ENCODE measurements at places on chromosomes 2 and 18.

DNA sequence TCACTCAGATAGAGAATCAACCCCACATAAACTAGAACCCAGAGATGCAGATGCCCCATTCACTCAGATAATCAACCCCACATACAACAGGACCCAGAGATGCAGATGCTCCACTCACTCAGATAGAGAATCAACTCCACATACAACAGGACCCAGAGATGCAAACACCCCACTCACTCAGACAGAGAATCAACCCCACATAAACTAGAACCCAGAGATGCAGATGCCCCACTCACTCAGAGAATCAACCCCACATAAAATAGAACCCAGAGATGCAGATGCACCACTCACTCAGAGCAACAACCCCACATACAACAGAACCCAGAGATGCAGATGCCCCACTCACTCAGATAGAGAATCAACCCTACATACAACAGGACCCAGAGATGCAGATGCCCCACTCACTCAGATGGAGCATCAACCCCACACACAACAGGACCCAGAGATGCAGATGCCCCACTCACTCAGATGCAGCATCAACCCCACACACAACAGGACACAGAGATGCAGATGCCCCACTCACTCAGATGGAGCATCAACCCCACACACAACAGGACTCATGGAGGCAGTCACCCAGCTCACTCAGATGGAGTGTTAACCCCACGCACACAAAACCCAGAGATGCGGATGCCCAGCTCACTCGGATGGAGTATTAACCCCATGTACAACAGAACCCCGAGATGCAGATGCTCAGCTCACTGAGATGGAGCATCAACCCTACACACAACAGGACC, 11.7 kb downstream of the TMEM18 start:
- no peak for DNase-seq

- no peak for DNase-seq
Observed at GRCh38 chr18:6589923-6590322, 139.6 kb upstream of the ARHGAP28 start.

GRCh38 chr2:46914578-46915230, 902 bp downstream of the MCFD2 start:
- no peak for DNase-seq

GRCh38 chr2:10654069-10654468, 35.7 kb downstream of the NOL10 start:
- no peak for DNase-seq

- no peak for DNase-seq
Observed at GRCh38 chr2:10245021-10245420, 57.7 kb upstream of the HPCAL1 start.

GRCh38 chr2:99598441-99598840, 108.6 kb upstream of the REV1 start:
- no peak for DNase-seq

DNA sequence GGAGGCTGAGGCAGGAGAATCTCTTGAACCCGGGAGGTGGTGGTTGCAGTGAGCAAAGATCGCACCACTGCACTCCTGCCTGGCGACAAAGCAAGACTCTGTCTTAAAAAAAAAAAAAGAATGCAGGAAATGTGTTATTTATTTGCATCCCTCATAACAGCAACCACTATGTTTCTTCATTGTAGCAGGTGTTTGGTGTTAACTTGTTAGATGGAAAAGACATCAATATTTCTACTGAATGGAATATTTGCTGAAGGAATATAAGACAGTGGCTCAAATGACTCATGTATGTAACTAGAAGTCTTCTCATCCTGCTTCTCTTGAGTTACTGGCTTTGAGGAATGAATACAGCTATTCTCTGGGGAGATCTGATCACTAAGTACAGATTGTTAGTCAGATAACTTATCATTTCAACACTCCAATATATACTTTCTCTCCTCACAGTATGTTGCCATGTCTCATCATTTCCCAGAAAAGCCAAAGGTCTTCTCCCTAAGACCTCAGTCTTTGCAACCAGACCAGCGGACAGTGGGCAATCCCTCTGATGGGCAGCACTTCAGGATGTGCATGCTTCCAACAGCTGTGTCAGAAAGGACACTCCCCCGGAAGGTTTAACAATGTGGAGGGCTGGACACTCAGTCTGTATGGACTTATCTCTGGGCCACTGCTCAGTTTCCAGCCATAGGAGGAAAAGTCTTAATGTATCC, 104.4 kb upstream of the STK17B start:
- no peak for DNase-seq

DNA sequence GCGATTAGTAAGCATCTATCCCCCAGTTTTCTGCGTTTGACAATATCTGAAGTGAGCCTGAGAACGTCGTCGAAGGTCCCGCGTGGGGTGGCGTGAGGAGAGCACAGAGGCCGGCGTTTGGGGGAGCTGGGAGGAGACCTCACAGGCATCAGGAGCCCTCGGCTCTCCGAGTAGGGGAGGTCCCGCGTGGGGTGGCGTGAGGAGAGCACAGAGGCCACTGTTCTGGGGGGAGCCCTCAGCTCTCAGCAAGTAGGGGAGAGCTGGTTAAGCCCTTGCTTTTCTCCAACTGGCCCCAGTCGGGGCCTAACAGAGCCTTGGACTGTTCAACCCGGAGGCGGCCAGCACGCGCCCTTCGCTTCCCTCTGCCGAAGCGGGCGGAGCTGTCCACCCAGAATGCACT, 134.3 kb downstream of the NFATC1 start:
- no peak for DNase-seq

GRCh38 chr2:102950371-102950946, 188.6 kb downstream of the TMEM182 start:
- DNase-seq = no peak

DNA sequence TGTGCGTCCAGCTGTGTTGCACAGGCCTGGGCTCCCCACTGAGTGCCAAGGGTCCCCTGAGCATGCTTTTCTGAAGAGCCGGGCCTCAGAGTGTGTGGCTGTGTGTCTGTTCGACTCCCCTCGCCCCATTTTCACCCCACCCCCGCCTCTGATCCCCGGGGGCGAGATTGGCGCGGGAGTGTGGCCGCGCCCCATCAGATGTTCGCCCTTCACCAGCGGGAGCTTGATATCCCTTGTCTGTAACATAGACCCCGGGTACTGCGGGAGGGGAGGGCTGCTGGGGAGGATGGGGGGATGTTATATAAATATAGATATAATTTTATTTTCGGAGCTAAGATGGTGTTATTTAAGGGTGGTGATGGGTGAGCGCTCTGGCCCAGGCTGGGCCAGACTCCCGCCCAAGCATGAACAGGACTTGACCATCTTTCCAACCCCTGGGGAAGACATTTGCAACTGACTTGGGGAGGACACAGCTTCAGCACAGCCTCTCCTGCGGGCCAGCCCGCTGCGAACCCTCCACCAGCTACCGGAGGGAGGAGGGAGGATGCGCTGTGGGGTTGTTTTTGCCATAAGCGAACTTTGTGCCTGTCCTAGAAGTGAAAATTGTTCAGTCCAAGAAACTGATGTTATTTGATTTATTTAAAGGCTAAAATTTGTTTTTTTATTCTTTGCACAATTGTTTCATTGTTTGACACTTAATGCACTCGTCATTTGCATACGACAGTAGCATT, 1.5 kb downstream of the RHOB start:
- DNase-seq = no peak

DNA sequence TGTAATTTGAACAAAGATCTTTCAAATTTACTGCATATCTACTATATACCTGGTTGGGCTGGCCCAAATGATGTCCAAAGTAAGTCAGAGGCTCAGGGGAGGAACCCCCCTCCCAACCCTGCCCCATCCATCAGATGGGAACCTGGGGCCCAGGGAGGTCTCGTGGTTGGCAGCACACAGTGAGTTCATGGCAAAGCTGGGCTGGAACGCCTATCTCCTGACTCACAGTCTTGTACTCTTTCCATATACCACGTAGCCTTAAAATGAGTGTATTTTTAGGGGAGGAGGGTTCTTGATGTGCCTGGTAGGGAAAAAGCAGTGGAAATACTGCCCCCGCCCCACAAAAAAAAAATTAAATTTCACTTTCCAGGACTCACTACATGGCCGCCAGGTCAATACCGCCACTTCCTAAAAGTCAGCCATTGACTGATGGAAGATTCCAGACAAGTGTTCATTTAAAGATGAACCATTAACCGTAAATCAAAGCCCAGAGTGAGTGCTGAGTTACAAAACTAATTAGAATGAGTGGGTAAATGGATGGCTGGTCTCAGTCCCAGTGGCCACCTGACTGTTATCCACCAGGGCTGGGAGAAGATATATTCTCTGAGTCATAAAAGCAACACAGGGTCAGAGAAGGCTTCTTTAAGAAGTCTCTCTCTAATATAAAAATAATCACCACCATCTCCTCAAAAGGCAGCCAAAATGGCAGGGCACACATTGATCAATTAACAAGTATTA, 80.5 kb downstream of the ZBTB7C start:
- DNase-seq = no peak

GRCh38 chr2:59233920-59234319, 992.8 kb upstream of the FANCL start:
- no peak for DNase-seq

- no peak for DNase-seq
Observed at GRCh38 chr2:216169087-216169486, 59.9 kb downstream of the XRCC5 start.

- DNase-seq = peak; percentile 25
Observed at GRCh38 chr2:145380436-145381017, 860.6 kb upstream of the ZEB2 start.

GRCh38 chr2:233013027-233013461, at the start of gene NGEF:
Gene NGEF, minus strand, starts transcription at chr2:233013256. Its CDS starts 38,366 bp downstream, at chr2:232974890.
- no peak for DNase-seq

GRCh38 chr2:26072925-26073768, 39.3 kb downstream of the RAB10 start:
- no peak for DNase-seq

DNA sequence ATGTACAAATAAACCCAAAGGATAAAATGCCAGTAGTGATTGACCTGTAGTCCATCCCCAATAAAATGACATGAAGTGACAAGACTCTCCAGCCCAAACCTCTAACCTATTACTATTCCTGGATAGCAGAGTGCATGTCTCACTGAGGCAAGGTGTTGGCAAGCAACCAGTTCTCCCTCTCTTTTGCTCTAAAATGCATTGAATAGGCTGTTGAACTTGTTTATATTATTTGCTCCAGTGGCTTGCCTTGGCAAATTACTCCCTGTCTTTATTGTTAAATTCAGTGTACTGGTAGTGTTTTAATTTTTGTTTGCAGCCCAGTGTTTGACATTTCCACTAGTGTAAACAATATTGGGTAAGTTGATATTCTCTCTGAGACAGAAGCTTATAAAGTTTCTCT, 70.5 kb downstream of the CSRNP3 start:
- peak; percentile 72 for DNase-seq

DNA sequence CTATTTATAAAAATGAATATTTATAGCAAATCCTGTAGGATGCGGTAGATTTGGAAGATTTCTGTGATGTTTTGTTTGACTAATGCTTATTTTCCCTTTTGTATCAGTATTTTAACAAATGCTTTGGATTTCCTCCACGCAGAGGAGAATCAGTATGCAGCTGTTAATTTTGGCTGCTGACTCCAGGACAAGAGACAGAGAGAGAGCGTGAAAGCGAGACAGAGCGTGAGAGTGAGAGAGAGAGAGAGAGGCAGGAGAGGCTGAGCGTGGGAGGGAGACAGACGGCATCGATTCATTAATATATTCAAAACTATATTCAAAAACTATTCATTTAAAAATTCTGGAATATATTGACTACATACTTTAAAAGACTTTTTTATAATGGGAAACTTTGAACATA, 62.5 kb downstream of the RRM2 start:
- DNase-seq = no peak

GRCh38 chr2:182980115-182980514, 58.1 kb downstream of the NCKAP1 start:
- peak; percentile 30 for DNase-seq

GRCh38 chr18:58871514-58872420, 7.1 kb downstream of the ZNF532 start:
- DNase-seq = no peak

DNA sequence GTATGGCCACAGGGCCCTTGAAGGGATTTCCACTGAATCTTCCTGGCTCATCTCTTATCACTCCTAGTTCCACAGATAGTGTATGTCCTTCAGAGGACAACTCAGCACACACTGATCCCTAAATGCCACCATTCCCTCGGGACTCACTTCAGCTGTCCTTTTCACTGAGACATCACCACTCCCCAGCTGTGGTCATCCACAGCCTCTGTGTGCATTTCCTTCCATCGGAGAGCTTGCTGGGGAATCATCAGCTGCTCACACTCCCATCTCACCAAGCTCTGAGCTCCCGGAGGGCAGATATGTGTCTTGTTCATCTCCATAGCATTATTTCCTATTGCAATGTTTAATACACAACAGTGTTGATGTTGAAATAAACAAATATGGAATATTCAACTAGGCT, 759.5 kb downstream of the RNF144A start:
- DNase-seq = no peak

DNA sequence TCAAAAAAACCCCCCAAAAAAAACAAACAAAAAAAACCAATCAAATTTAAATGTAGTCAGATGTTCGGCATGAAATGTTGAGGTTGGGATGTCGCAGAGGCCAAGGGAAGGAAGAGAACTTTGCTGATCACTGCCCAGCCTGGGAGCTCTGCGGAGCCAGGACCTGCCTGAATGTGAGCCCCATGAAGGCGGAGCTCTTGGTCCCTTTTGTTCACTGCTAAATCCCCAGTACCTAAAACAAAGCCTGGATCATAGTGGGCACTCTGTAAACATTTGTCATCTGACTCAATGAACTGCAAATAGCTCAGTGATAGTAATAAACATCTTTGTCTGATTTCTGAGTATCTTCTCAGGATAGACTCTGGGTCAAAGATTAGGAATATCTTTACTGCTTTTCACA, 64.0 kb downstream of the NGEF start:
- DNase-seq = no peak

- peak; percentile 89 for DNase-seq
Observed at GRCh38 chr2:176473177-176473576, 203.9 kb downstream of the MTX2 start.

GRCh38 chr2:15645720-15646385, 54.2 kb downstream of the DDX1 start:
- no peak for DNase-seq

- no peak for DNase-seq
Observed at GRCh38 chr2:72998724-72999123, 72.8 kb downstream of the SFXN5 start.

GRCh38 chr18:28457784-28458183, 280.9 kb upstream of the CDH2 start:
- no peak for DNase-seq

GRCh38 chr18:46346896-46347630, 242.9 kb downstream of the HAUS1 start:
- DNase-seq = no peak

DNA sequence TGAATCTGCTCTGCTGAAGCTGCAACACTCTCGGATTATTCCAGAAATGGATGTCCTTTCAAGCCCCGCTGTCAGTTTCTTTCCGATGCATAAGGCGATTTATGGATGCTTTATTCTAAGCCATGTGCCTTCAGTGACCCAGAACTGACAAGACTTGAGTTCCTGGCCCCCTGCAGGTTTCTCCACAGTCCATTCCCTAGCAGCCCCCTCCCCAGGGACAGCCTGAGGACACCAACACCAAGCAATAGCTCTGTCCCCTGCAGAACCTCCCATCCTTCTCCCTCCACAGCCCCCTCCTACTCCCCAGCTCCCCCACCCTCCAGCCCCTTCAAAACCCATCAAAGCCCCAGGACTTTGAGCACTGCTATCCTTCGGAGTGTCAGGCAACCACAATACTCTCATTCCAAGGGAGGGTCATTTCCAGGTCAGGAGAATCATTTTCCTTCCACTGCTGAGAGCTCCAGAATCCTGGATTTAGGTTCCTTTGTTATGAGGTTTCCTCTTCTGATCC, 24.6 kb upstream of the SPP2 start:
- DNase-seq = no peak
